ENCODE measurements at places on chromosomes 4 and X. TPM values are rescaled to one million over a fixed set of nuclear protein-coding genes. Genes with fewer than 3 reads are reported as not detected.
A peak's percentile ranks its signal among the peaks of the same experiment; 100 is the strongest.

DNA sequence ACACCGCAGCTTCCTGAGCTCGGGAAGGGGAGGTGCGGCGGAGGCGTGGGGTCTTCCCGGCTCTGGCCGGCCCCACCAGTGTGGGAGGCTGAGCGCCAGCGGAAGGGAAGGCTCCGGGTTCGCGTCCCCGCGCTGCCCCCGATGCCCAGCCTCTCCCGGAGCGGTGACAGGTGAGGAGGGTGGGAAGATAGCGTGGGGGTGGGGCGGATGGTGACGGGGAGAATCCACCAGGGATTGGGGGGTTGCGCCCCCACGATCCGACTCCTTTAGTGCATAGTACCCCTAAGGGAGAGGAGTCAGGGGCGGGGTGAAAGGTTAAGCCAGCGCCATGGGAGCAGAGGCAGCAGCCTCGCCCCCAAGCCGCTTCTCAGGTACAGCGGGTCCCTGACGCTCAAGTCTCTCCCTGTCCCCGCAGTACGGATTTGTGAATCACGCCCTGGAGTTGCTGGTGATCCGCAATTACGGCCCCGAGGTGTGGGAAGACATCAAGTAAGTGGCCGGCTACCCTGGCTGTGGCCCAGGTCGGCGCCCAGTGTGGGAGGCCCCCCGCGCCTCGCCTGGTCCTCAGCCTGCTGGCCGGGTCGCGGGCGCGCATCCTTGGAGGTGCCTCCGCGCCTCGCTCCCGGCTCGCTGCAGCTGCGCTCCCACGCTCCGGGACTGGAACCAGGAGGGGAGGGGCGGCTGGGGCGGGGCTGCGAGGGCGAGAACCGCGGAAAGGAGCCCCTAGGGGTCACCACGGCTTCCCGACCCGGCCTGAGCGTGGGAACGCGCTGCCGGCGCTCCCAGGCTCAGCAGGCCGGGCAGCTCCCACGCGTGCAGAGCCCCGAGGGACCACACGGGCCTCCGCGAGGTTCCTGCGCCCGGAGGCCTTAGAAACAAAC, 791 bp downstream of the GUCY1B1 start:
- peak; percentile 84 for DNase-seq
- H3K4me1 ChIP-seq: peaks cover 38% of the 10 kb centered on the region
- peaks cover 3% of the 10 kb centered on the region for H3K36me3 ChIP-seq
- no peak overlapping the region for H3K27ac ChIP-seq
- H3K4me3 ChIP-seq: peak overlapping the region; percentile 74

DNA sequence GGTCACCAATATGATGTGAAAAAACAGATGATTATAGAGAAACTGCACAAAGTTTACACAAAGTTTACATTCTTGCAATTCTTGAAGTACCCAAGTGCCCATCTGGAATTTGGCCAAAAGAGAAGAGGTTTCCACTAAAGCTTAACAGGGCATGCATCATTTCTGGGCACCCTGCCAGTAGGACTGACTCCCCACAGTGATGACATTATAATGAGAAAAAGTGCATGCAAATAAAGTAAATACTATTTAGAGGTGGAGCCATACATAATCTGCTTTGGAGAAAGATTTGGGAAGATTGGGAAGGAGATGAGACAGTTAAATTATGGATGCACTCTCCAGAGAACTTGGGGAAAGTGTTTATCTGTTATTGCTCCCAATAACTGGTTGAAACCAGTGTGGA, 93.7 kb upstream of the TRPC3 start:
- peaks cover 12% of the 10 kb centered on the region for H3K27me3 ChIP-seq
- H3K4me1 ChIP-seq: peaks cover 17% of the 10 kb centered on the region
- H3K27ac ChIP-seq: peak overlapping the region; percentile 45
- H3K36me3 ChIP-seq: no peaks in the 10 kb centered on the region
- no peak overlapping the region for H3K4me3 ChIP-seq
- DNase-seq: peak; percentile 93

GRCh38 chr4:75325318-75325979, 188.8 kb downstream of the RCHY1 start:
- no peak for DNase-seq
- no peak overlapping the region for H3K27ac ChIP-seq
- H3K36me3 ChIP-seq: no peaks in the 10 kb centered on the region
- H3K4me1 ChIP-seq: no peaks in the 10 kb centered on the region
- no peak overlapping the region for H3K4me3 ChIP-seq

- peak overlapping the region; percentile 96 for H3K27ac ChIP-seq
- peaks cover 27% of the 10 kb centered on the region for H3K4me1 ChIP-seq
- no peaks in the 10 kb centered on the region for H3K27me3 ChIP-seq
- no peak for DNase-seq
These were observed 2.5 kb downstream of the CXorf38 start for GRCh38 chrX:40644821-40645358.

DNA sequence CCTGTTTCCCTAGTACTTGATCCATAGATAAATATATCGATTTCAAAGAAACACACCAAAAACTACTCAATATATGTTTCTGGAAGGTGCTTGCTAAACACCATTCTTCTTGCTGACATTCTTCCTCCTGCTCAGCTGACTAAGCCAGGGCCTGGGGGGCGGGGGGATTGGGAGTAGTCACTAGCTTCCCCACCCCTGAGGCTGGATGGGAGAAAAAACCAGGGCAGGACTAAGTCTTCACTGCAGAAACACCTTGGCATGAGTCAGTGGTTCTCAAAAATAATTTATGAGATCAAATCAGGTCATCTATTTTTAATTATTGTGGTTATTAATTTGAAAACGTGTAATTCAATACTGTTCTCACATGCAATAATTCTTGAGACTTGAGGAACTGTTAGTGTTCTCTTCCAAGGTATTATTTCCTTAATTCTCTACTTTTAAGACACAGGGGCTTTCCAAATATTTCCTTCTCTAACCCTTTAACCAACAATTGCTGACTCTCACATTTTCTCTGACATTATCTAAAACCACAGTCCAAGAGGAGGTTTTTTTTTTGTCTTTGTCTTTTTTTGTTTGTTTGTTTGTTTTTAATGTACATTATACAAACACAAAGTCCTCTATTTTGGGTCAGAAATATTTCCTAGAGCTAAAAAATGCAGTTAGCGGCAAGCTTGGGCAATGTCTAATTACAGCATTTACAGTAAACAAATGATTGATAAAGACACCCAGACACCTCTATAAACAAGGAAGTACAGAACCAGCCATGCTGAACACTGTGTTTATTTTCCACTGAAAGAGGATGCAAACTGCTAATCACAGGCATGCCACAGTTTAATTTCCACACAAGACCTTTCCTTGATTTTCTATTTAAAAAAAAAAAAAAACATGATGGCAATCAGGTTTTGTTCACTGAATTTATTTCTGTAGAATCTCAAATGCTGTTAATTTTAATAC, 120.3 kb upstream of the USP9X start:
- H3K4me3 ChIP-seq: no peak overlapping the region
- H3K4me1 ChIP-seq: peaks cover under 1% of the 10 kb centered on the region
- H3K27me3 ChIP-seq: no peaks in the 10 kb centered on the region
- no peak overlapping the region for H3K27ac ChIP-seq
- no peaks in the 10 kb centered on the region for H3K36me3 ChIP-seq

The HNRNPH2 gene
- 70.3 TPM for total RNA-seq

The GYPE gene
- total RNA-seq: not detected

The RAB41 gene
- not detected for total RNA-seq

Data from osteocyte (in vitro differentiated cells).